ENCODE measurements at places on chromosomes 1 and 21.
A peak's percentile ranks its signal among the peaks of the same experiment; 100 is the strongest.

DNA sequence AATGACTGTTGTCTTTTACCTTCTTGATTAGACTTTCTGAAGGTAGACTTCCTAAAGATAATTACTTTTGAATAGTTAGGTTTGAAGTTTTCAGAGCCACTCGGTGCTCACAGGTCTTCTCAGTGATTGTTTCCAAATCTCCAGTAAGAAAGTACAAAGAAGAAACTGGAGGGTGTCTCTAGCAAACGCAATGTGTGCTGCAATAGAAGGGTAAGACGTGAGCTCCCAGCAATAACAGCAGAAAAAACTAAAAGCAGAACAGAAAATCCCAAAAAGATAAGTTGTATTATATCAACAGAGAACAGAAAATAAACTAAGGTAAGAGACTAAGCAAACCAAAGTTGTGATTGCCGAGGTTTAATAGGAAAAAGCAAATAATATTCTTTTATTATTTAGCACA is 1.8 kb downstream of the CTTNBP2NL start:
- no peak for DNase-seq

- DNase-seq, result no peak
These were observed 1293.9 kb downstream of the NCAM2 start for GRCh38 chr21:22292144-22292543.

DNA sequence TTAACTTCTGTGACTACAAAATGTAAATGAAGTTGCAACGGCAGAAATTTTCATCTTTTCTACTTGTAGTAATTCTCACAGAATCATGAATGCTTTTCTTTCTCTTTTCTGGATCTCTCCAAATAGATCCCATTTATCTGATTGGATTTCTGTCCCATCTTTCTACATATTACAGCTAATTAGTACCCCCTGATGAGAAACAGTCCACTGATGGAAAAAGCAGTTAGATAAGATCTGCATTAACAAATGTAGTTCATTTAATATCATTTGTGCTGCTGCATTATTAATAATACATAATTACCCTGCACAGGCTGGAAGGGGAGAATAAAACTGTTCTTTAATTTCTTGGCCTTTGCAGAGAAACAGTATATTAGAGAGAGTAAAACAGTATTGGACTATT is 289.3 kb downstream of the TTLL7 start:
- DNase-seq, result no peak

DNA sequence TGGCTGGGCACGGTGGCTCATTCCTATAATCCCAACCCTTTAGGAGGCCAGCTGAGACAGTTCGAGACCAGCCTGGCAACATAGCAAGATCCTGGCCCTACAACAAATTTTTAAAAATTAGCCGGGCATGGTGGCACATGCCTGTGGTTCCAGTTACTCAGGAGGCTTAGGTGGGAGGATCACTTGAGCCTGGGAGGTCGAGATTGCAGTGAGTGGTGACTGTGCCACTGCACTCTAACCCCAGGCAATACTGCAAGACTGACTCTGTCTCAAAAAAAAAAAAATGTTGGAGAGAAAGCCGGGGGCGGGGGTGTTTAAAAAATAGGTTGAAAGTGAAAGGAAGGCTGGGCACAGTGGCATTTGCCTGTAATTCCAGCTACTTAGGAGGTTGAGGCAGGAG is 16.5 kb downstream of the CLDN19 start:
- no peak for DNase-seq

- no peak for DNase-seq
These were observed 4.2 kb upstream of the GPR61 start for GRCh38 chr1:109535481-109535880.

GRCh38 chr1:119298687-119299303 is 69.8 kb upstream of the HAO2 start:
- DNase-seq, result no peak

GRCh38 chr1:96559707-96560596 is 161.6 kb upstream of the PTBP2 start:
- no peak for DNase-seq

DNA sequence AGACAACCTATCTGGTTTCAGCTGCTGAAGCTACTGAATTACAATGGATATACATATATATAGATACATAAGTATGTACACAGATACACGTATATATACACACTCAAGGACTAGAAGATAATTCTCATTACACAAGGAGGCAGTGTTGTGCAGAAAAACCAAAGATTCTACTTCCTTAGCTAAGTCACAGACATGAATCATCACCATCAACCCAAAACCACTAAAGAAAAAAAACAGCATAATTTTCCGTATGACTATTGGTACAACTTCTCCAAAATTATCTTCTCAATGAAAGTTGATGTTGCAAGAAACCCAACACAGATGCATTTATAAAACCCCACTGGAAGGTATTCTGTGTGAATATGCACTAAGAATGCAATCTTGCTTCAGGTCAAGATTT is 36.8 kb upstream of the RPF1 start:
- peak; percentile 41 for DNase-seq

DNA sequence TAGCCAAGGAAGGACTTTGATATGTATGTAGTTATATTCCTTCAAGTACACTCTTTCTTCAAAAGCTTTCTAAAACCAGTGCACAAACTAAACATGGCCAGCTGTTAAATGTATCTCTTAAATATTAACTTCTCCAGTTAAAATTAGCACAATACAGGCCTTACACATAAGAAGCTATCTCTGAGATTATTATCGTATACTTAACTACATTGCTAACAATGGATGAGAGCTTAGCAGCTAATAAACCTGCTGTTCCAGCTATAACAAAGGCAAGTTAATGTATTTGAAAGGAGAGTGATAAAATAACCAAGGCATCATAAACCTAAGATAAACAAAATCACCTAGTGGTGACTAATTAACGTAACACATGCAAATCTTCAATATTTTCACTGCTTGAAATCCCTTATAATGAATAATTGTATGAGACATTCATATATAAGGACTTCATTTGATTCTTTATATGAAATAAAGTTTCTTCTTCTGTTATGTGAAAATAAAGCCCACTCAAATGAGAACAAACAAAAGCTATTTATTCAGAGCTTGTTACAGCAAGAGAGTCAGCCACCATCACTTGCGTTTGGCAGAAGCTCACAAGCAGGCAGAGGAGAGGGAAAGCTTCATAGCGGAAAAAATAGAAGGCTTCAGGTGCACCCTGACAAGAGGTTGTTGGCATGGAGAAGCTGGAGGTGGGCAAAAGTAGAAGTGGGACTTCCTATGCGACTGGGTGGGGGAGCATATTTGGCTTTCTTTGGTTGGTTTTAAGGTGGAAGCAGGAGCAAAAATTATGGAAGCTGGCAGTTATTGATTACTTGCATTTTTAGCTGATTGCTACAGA is 274.1 kb upstream of the CHRM3 start:
- DNase-seq, result peak; percentile 4

DNA sequence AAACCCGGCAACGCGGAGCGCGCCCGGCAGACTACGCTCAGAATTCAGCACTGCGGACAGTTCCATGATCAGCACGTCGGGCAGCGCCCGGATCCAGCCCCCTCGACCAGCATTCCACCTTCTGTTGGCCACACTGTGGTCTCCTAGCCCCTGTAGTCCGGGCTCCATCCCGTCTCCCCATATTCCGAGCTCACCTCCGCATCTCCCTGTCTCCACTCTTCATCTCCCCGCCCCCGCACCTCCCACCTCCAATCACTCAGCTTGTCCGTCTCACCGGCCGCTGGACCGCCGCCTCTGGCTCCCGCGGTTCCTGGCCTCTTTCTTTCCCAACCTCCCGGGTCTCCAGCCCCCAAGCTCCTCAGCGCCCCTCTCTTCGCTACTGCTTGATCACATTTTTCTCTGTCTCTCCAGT is 500 bp downstream of the EPHA10 start:
- DNase-seq, result no peak

DNA sequence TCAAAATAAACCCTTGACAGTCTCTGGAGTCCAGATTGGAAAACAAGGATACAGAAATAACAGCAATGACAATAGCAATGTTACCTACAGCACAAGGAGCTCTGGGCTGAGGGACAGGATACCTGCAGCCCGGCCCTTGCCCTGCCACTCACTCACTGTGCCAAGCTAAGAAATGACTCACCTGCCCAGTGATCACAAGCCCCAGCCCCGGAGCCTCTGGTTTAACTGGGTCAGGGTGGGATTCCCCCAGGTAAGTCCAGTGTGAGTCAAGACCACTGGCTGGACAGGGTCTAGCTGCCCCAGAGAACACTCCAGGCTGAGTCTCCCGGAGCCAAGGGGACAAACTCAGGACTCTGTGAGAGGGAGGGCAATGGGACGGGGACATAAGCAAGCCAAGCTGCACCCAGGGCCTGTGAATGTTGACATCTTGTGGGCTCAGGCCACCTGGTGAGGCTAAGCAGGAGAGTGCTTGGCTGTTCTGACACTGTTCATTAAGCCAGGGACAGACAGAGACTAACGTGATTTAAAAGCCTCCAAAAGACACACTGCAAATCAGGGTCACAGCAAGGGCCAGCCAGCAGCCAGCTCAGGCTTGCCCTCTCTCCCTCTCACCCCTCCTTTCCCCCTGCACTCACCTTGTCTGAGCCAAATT is 64.1 kb downstream of the MIS18A start:
- no peak for DNase-seq

DNA sequence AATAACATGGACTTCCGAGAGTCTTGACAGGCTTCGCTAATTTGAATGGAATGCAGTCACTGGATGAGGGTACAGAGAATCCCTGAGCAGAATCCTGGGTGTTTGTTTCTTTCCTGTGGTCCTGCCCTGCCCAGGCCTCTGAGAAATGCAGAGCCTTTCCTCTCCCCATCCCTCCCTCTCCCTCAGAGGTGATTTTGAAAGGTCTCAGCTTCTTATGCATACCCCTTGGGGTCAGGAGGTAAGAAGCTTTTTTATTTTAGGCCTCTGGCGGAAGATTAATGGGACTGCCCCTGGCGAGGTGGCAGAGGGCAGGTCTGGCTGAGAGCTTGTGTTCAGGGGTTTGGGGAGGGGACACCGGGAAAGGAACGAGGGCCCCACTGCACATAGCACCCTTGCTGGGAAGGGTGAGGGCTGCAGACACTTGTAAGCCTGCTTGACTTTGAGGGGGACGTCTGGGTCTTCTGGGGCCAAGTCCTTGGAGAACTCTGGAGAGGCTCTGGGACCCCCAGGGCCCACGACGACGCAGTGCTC is 116.5 kb upstream of the SLC45A1 start:
- no peak for DNase-seq

- no peak for DNase-seq
These were observed 26.1 kb downstream of the SLC6A17 start for GRCh38 chr1:110176299-110176956.

- DNase-seq, result no peak
These were observed 2.2 kb upstream of the KRTAP10-6 start for GRCh38 chr21:44594406-44594916.

DNA sequence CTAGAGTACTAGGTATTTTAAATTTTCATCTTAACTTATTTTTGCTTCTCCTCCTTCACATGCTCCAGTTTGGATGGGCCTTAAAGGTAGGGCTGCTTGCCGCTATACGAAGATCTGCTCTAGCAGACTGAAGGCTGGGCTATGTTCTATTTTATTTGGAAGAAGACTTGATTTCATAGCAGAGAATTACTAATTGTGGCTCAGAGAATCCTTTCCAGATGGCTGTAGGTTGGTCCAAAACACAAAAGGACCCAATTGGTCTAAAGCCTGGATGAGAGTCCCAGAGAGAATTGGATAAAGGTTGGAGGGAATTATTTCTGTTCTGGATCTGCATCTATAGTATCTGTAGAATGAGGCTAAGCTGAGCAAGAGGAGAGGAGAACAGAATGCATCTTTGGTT is 719.4 kb upstream of the PTBP2 start:
- no peak for DNase-seq

DNA sequence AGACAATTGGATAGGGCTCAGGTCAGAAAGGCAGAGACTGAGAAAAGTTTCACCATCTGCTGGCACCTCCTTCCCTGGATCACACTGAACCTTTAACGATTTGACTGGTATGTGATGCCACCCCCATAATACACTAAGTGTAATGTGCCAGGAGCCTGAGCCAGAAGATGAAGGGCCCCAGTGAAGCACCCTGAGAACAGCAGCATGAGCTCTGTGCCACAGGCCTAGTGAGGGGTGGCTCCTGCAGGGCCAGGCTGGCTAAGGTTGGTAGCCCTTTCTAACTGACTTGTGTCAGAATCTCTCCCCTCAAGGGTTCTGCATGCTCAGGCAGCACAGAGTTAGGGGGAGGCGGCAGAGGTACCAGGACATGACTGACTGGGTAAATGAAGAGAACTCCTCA is 38.9 kb downstream of the ARHGEF11 start:
- DNase-seq, result no peak

- no peak for DNase-seq
These were observed 304.6 kb downstream of the DISC1 start for GRCh38 chr1:231931146-231931545.

DNA sequence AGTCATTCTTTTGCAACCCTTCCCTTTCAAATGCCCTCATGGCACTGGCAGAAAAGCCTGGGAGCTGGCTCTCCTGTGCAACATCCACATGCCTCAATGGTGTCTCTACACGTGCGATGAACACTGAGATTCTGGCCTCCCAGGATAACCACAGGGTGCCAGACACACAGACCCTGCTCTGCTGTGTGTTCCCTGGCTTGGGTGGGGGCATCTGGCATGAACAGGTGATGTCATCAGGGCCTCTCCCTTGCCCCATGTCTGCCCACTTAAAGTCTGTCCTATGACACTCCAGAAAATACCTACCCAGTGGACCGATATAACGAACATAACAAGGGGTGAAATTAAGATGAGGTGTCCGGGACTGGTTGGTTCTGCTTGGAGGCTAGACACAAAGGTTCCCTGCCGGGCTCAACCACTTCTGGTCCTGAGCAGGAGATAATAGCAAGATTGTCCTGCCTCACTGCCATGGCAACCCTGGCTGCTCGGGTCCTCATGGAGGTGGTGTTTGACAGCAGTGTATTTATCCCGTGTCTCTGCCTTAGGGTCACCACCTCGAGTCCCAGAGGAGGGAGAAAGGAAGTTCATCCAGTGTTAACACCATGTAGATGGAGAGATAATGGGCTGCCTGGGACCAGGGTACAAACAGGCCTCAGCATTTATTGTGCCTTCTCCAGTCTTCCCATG is 19.3 kb downstream of the INSRR start:
- DNase-seq, result no peak

GRCh38 chr21:29940991-29941390 is 1.2 kb upstream of the GRIK1 start:
- no peak for DNase-seq

DNA sequence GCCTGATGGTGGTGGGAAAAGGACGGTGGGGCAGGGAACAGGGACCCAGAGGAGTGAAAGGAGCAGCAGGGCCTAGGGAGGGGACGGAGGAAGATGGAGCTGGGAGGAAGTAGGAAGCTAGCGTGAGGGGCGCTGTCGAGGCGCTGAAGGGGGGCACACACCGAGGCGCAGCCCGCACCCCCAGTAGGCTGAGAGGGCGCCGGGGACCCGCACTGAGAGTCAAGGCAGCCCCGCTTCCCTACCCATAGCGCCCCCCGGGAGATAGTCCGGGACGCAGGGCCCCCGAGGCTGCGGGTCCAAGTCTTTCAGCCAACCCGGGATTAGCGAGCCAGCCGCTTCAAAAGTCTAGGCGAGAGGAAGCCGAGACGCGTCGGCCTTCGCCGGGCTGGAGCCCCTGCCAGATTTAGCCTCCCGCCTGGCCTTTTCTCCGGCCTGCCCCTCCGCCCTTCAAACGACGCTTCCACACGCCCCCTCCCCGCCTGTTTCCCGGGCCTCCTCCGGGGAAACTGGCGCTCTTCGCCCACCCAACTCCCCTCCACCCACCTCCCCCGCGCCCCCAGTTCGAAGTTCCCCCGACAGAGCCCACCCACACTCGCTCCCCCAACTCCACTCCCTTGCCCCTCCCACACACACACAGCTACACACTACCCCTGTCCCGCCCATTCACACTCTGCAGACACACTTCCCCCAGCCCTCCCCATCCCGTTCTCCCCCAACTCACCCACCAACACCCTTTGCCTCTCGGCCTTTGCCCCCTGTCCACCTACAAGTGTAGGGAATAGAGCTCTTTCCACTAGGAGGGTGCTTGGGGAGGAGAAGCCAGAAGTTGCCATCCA is 7.8 kb upstream of the PROX1 start:
- no peak for DNase-seq
